ENCODE measurements at places on chromosomes 7 and 10.

- no peak for DNase-seq
Measured at GRCh38 chr7:159370-160270, 32.8 kb upstream of the FAM20C start.

GRCh38 chr10:30463944-30464451 is 30.0 kb downstream of the MAP3K8 start:
- DNase-seq = no peak

- no peak for DNase-seq
Measured at GRCh38 chr7:25596443-25596842, 368.2 kb upstream of the NPVF start.

GRCh38 chr10:95716466-95716865 is 22.7 kb upstream of the TCTN3 start:
- no peak for DNase-seq

- no peak for DNase-seq
Measured at GRCh38 chr7:33497051-33497450, 367.7 kb downstream of the BBS9 start.
